ENCODE measurements at places on chromosomes 2 and 18.
A peak's percentile ranks its signal among the peaks of the same experiment; 100 is the strongest.

- DNase-seq = no peak
These were observed 78.9 kb downstream of the GNAL start for GRCh38 chr18:11767935-11768334.

GRCh38 chr2:105297216-105297615, 32.3 kb downstream of the TGFBRAP1 start:
- DNase-seq = no peak

GRCh38 chr2:203470371-203470770, 64.7 kb downstream of the RAPH1 start:
- no peak for DNase-seq

DNA sequence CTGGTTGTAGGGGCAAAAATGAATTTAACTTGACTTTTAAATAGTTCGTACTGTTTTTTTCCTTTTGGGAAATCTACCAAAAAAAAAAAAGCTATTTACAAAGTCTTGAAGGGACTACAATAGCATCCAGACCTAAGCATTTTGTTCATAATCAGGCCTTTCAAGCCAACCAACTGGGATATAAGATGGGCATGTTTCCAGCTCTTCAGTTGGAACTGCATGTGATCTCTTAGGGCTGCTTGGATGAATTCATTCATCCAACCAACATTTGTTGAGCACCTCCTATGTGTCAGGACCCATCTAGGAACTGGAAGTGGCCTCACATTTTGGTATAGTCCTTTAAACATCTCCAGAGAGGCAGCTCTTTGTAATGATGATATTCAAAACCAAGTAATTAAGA, 98.6 kb downstream of the AAK1 start:
- DNase-seq = no peak

DNA sequence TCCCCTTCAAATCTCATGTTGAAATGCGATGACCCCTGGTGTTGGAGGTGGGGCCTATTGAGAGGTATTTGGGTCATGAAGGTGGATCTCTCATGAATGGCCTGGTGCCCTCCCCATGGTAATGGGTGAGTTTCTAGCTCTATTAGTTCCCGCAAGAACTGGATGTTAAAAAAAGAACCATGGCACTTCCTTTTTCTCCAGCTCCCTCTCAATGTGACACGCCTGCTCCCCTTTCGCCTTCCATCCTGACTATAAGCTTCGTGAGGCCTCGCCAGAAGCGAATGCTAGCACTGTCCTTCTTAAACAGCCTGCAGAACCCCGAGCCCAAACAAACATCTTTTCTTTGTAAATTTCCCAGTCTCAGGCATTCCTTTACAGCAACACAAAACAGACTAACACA, 303.2 kb upstream of the REV1 start:
- no peak for DNase-seq

DNA sequence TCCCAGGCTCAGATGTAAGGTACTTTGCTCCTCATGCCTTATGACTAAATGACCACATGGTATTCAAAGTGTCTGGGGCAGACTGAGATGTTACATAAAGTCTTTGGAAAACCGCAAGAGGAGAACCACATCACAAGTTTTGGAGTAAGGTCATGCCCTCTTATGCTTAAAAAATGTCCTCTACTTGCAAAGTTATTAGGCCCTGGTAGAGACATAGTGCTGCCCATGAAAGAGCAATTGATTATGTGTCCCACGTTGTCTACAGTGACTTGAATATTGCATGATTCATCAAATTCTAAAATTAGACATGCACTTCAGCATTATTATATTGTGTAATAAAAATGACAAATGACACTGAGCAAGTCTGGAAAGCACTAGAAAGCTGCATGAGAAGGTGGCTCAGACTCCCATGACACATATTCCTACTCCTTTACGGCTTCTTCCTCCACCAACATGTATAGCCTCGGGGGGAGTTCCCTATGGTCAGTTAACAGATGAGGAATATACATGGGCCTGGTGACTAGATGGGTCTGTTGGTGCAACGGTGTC, 602.6 kb upstream of the VRK2 start:
- DNase-seq = no peak

DNA sequence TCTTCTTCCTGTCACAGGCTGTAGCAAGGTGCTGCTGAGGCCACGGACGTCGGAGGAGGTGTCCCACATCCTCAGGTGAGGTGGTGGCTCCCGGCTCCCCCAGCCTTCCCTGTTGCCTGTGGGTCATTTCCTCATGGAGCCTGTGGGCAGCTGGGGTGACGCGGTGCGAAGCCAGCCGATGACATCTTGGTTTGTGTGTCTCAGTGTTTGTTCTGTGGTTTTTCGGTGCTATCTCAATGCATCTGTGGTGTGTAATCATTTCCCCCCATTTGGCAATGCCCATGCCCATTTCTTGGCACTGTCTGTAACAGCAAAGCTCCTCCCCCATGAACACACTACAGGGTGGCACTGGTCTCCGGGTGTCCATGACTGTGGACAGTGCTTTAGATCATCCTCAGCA, 6.6 kb downstream of the D2HGDH start:
- DNase-seq = peak; percentile 48

DNA sequence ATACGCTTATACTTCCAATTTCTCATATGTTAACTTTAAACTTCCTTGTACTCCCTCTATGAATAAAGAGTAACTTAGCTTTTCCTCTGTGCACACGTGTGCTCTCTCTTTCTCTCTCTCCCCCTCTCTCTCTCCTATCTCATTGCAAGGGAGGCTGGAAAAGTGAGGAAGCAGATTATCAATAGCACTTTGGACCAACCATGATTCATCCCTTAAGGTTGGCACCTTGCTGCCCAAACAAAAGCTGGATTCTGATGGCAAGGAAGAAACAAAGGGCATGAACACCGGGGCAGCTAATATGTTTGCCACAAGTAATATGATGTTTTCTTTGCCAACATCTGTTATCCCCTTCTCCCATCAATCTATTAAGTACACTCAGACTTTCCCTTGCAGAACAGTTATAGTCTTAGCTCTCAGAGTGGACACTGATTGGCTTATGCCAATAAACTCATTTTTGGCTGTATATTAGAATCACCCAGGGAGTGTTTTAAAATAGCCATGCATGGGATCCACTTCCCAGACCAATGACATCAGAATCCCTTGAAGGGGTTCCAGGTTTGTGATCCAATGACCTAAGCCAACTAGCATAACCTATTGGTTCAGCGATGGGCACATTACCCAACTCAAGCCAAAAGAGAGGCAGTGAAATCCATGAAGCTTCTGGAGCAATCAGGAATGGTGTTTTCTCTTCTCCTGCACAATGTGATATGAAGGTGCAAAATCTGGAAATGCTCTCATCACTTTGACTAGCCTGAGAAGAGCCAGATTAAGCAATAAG, 60.3 kb downstream of the MREG start:
- no peak for DNase-seq

GRCh38 chr18:79528846-79529245, 133.1 kb downstream of the NFATC1 start:
- peak; percentile 85 for DNase-seq

GRCh38 chr2:219178377-219179175, 501 bp downstream of the RETREG2 start:
- peak; percentile 60 for DNase-seq

GRCh38 chr2:201021914-201022313, 49.6 kb downstream of the HYCC2 start:
- DNase-seq = no peak

DNA sequence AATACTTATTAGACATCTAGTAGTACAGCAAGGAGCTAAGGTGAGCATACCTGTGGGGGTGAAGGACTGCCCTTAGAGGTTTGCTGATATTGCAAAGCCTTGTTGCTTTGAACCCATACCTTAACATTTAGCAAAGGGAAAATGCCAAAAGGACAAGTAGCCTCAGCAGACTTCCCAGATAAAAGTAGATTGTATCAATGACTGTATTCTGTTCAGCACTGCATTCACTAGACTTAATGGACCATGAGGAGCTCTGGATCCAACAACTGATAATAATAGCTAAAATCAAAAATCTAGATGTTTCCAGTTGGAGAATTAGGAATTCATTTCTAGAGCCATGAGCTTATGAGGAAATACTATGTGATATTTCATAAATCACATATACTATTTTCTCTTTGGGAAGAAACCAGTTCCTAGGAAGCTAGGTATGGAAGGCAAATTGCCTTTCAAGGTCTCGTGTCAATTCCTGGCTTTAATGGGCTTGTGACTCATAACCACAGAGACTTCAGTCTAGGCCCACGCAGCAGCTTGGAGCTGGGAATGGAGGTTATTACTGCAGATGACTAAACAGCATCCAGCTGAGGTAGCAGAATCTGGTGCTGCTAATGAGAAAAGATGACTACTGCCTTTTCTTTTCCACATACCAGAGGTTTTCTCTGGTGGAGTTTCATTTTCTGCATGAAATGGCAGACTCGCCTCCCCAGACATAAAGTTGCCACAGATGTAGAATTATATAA, 191.2 kb upstream of the NABP1 start:
- DNase-seq = peak; percentile 6

DNA sequence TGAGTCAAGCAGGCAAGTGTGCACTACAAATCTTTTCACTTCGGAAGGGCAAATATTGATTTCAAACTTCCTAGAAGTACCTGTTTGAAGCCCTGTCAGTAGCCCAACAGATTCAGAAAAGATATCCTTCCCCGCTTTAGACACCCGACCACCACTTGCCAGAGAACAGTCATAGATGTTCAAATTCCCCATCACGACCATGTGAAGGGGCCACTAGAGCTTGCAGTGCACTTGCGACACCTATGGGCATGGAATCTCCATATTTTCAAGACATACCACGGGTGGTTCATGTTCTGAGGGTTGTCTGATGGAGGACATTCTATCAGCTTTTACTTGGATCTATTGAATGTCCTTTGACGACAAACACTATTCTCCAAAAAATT, 23.8 kb downstream of the GNLY start:
- no peak for DNase-seq

DNA sequence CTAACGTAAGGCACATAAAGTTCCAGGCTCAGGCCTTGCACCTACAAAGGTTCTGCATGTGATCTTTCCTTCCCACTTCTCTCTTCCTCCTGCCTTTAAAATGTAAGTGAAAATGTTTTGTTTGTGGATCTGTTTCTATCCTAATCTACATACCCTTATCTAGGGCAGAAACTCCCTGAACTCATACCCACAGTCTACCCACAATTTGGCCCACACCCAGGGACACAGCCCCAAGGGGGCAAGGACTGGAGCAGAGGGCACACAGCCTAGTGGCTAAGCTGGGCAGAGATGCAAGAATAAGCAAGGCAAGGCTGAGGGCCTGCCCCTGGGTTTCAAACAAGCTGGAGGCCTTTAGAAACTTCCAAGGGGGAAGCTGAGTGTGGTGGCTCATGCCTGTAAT, 71.0 kb downstream of the HS1BP3 start:
- no peak for DNase-seq

- no peak for DNase-seq
These were observed at the start of gene OSR1 for GRCh38 chr2:19358242-19359020. Gene OSR1, minus strand, starts transcription at chr2:19358623. Its CDS starts 4,818 bp downstream, at chr2:19353805.

GRCh38 chr2:10303181-10303693, 533 bp downstream of the HPCAL1 start:
- DNase-seq = peak; percentile 37

DNA sequence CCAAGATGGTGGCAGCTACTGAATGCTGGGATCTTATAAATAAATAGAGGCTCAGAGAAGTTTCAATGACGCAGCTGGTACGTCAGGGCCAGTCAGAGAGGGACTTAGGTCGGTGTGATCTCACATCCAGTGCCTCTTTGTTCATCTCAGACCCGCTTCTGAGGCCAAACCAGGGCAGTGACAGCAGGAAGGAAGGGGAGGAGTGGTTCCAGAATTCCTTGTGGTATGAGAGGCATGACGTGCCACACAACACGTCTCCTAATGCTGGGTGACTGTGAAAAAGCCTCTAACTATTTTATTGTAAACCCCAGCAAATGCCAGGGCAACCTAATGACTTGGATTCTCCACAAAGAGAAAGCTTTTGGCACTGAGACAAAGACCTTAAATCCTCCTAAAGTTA, 423.3 kb downstream of the LPIN1 start:
- peak; percentile 65 for DNase-seq

- DNase-seq = peak; percentile 91
These were observed at the start of gene ATP5MC3 for GRCh38 chr2:175181104-175181876. Gene ATP5MC3, minus strand, starts transcription at chr2:175181710. Its CDS starts 317 bp downstream, at chr2:175181393.

- DNase-seq = no peak
These were observed 33.8 kb downstream of the SMC6 start for GRCh38 chr2:17719562-17720371.

DNA sequence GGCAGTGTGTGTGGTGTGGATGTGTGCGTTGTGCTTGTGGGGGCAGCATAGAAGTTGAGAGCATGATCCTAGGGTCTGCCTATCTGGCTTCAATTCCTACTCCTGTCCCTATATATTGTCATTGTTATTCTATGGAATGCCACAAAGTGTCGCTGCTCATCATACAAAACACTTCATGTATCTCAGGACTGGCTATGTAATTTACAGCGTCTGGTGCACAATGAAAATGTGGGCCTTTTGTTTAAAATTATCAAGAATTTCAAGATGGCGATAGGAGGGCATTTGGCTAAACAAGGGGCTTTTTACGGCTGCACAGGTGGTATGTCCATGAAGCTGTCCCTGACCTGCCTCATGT, 3.4 kb downstream of the SERPINB2 start:
- DNase-seq = no peak

DNA sequence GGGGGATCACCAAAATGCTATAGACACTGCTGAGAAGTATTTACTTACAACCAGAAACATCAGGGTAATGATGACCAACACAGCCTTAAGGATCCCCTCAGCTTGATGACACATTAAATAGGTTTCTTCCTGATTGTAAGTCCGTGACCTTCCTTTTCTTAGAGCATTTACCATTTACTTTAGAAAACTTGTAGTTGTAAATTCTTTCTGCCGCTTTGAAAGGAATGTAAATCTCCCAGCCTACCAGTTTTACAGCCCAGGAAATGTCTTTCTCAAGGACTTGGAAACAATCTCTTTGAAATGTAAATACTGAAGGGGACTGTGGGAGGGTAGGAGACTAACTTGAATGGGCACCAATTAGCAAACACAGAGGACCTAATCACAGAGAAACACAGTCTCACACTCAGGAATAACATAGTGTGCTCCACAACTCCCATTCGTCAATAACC, 278.6 kb downstream of the DSC3 start:
- no peak for DNase-seq

DNA sequence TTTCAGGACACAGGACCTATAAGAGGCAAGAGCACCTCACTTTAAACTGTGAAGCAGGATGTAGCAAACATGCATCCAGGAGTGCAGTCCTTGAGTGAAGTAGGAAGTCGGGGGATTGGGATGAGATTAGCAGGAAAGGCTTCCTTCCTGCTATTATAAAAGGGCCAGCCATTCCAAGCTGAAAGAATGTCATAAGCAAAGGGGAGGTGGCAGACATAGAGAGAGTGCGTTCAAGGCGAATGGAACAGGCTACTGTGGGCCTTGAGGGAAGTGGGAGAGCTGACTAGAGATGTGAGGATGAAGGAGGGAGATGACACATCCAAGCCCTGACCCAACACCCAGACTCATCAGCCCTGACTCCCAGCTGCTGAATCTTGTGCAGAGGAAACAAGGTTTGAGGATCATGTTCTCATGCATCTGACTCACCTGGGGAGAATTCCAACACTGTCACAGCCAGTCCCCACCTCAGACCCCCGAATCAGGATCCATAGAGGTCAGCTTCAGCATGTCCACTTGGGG, 63.9 kb downstream of the GYPC start:
- no peak for DNase-seq

Measured in activated CD4-positive, alpha-beta T cell treated with anti-CD3 and anti-CD28 coated beads, Interleukin-2, amount 50 U/mL, for 48 hours (primary cell).